Vagina (tissue), 2 donors: ENCODE measurements at places on chromosomes 13 and 19.

GRCh38 chr13:45932676-45933075, 81.1 kb upstream of the SIAH3 start:
- no peak for DNase-seq

DNA sequence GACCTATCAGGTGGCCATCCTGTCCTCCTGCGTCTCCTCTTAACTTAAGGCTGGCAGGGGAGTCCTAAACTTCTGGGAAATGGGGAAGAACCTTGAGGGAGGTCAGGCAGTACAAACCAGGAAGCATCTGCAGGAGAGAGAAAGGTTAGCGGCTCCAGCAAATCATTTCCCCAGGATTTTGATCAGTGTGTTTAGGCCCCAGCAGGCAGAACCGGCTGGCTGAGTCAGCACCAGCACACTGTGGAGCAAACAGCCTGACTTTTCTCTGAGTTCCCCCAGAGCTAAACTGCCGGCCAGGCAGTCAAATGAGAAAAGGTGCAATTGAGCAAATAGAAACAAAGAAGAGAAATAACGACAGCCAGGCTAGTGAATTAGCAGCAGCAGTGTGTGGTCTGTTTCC, 46.7 kb upstream of the MEDAG start:
- no peak for DNase-seq

DNA sequence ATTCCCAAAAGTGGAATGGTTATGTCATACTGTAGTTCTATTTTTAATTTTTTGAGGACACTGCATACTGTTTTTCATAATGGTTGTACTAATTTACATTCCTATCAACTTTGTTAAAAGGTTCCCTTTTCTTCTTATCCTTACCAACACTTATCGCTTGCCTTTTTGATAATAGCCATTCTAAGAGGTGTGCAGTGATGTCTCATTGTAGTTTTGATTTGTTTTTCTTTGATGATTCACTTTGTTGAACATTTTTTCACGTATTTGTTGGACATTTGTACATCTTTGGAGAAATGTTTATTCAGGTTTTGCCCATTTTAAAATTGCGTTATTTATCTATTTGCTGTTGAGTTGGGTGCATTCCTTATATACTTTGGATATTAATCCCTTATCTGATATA, 188.8 kb upstream of the SPRY2 start:
- no peak for DNase-seq

- DNase-seq: no peak
These were observed 20.8 kb downstream of the SUGT1 start for GRCh38 chr13:52673465-52673864.

DNA sequence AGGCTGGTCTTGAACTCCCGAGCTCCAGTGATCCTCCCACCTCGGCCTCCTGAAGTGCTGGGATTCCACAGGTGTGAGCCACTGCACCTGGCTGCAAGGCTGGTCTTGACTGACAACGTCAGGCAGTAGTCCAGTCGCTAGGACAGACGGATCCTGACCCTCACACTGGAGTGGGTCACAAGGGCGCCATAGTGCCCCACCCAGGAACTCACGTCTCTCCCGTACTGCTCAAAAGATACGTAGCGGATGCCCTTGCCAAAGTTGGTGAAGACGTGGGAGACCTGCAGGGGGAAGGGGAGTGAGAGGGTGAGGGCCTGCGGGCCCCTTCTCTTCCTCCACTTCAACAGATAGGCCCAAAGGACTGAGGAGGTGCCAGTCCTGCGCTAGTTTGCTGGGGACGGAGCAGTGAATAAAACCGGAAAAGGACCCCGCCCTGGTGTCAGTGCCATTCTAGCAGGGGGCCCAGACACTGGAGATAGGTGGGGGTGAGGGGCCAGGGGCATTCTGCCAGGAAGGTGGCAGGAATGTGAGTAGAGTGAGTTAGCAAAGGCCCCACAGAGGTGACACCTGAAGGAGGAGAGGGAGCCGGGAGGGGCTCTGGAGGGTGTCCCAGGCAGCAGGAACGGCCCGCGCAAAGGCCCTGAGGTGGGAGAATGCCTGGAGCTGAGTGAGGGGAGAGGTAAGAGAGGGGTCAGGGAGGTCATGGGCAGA, 11.9 kb downstream of the MRPS12 start:
- DNase-seq: no peak

DNA sequence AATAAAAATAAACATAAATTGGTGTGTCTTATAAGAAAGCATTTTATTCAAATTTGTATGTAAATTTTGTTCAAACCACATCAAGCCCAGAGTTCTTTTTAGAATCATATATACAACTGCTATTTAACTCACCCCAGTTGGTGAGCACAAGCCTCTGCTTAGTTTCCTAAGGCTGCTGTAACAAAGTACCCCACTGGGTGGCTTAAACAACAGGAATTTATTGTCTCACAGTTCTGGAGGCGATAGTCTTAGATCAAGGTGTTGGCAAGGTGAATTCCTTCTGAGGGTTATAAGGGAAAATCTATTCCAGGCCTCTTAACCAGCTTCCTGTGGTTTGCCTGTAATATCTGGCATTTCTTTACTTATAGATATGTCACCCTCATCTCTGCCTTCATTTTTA, 1133.5 kb downstream of the OLFM4 start:
- DNase-seq: no peak

GRCh38 chr19:52221831-52222375, 32.1 kb downstream of the PPP2R1A start:
- DNase-seq: no peak

GRCh38 chr19:14337510-14337909, 43.7 kb upstream of the ADGRE5 start:
- DNase-seq: no peak

DNA sequence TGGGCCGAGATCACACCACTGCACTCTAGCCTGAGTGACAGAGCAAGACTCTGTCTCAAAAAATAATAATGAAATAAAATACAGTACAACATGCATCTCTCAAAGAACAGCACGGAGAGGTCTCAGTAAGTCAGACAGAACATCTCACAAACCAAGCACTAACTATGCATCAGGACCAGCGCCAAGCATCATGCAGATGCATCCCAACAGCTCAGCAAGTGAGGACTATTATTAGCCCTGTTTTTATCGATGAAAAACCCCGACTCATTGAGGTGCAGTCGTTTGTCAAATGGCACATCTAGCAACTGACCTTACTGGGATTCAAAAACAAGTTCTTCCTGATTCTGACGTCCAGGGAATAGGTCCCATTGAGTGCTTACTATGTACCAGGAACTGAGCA, 3.8 kb downstream of the C19orf47 start:
- no peak for DNase-seq

DNA sequence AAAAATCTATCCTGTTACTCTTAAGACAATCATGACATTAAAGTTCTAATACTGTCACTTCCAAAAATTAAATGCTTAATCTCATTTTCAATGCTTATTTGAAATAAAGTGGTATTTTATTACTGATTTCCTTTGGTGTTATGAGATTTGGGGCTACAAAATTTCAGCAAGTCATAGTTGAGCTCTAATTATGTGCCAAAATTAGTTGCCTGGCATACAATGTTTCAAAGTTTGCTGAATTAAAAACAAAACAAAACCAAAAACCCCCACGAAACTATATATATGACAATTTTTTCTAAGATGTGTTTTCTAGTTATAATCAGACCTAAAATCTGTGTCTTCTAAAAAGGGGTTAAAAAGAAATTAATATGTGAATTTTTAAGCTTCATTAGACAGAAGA, 62.2 kb downstream of the KCNRG start:
- DNase-seq: no peak

- DNase-seq: no peak
These were observed 23.0 kb downstream of the FAM216B start for GRCh38 chr13:42804244-42804874.

GRCh38 chr19:49861107-49861506, 6.3 kb downstream of the PNKP start:
- DNase-seq: no peak

DNA sequence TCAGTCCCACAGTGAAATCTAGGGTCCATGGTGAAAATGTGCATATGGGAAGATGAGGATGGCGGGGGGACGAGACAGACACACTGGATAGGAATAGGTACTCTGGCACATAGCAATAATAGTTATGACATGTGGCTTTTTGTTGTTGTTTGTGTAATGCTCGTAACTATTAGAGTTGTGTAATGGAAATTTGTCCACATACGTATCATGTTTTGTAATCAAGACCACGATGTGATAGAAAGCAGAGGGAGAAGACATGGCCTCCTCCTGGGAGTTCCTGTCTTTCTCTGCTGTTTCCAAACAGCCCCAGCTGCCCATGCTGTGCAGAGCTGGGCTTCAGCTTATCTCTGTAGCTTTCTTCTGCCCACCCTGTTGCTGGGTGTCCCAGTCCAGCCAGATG, 185.3 kb upstream of the TMTC4 start:
- DNase-seq: no peak

- DNase-seq: no peak
These were observed 1.9 kb upstream of the EXOC3L2 start for GRCh38 chr19:45247136-45247535.

- no peak for DNase-seq
These were observed 624.4 kb upstream of the ARGLU1 start for GRCh38 chr13:107192289-107192688.

GRCh38 chr19:6226012-6226411, 53.8 kb downstream of the MLLT1 start:
- no peak for DNase-seq

GRCh38 chr13:51122868-51123566, 11.9 kb upstream of the C13orf42 start:
- DNase-seq: no peak

GRCh38 chr13:101416181-101417042, at the start of gene NALCN:
TSS of gene NALCN (minus strand) at chr13:101416508. CDS start at chr13:101399126, 17,382 bp downstream.
- DNase-seq: no peak

DNA sequence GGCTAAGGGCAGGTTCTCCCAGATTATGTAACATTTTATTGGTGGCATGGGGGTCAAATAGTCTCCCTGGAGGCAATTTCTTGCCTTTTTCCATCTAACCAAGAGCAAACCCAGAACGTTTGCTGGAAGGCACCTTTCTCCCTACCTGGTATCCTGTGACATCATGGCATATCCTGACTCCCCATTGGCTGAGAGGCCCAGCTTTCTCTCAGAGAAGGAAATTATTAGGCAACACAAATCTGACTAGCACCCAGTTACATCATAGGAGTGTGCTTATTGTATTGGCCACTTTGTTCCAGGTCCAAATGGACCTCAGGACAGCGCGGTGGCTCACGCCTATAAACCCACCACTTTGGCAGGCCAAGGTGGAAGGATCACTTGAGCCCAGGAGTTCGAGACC, 13.0 kb downstream of the NTN5 start:
- DNase-seq: no peak

- DNase-seq: no peak
These were observed 685 bp downstream of the LENG9 start for GRCh38 chr19:54462655-54463530.

- no peak for DNase-seq
These were observed 494.3 kb downstream of the COG6 start for GRCh38 chr13:40149611-40150274.

DNA sequence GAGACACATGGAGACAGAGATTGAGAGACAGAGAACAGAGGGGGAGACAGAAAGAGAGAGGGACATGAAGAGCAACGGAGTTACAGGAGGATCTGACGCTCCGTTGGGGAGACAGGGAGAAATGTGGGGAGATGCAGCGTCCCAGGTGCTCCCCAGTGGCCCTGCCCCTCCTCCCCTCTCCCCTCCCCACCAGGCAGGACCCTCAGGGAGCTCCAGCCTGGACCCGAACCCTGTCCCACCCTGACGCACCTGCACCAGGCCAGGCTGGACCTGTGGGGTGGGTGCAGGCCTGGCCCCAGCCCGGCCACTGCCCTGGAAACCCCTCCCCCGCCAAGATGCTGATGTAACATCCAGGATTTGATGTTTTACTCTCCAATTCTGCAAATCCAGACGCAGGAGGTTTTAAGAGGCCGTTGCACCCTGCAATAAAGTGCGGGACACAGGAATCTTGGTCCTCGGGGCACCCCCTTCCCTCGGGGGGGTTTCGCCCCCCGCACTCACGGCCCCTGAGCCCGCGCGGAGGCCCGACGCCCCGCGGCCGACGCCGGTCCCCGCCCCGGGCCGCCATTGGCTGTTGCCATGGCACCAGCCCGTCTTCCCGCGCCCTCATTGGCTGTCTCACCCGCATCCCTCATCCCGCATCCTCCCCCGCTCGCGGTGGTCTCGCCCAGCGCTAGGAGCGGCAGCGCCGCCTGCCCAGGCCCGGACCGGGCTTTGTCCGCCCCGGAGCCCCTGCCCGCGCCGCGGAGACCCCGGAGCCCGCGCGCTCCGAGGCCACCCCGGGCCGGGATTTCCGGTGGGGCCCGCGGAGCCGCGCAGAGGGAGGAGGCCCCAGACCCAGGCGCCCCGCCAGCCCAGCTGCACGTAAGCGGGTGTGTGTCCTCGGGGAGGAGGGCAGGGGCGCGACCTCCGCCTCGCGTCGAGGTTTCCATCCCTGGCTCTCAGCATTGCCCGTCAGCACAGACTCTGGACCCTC, at the start of gene APC2:
Gene APC2 (plus strand): TSS at position 655 of the 976 bp plus-strand sequence. CDS start 2,881 bp downstream, outside the sequence.
- no peak for DNase-seq

DNA sequence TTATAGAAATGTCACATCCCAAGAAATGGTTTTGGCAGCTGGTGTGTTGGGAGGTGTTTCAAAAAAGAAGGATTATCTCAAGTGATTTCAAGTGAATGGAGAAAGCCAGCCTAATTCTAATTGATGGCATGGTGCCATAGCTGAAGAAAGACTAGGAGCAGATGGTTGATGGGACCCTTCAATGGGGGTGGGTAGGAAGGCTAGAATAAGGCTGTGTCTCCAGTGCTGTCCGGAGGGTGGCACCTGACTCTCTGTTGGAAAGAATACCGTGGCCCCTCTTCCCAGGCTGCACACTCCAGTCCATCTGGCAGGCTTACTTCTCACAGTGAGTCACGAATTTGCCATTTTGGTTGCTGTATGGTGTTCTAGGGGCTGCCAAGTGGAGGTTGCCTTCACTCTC, 51.0 kb upstream of the GPR12 start:
- DNase-seq: no peak

DNA sequence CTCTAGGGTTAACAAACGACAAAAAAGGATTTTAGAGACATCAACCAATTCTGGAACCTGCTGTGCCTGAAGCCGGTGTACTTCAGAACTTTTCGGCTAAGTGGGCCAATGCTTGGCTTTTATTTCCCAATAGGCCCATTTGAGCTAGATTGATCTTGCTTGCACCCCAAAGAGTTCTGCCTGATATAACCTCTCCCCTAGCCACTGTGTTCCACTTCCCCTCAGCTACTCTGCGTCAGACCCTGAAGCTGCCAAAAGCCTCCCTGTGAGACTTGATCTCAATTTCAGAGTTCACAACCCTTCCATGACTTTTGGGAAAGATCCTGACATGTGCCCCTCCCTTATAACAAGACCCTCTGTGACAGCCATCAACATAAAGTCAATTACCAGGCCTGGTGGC, 5.6 kb upstream of the SIGLEC14 start:
- no peak for DNase-seq

DNA sequence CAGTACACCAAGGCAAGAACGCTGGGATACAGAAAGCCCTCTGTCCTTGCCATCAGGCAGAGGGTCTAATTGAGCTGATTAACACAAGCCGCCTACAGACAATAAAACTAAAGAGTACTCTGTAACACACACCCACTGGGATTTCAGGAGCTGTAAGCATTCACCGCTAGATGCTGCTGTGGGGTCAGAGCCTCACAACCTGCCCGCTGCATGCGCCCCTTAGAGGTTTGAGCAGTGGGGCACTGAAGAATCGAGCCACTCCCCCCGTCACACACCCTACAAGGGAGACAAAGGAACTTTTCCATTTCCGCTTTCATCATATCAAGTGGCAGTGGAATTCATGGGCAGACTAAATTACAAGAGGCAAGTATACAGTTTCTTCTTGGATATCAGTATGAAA, 1080.6 kb downstream of the PCDH17 start:
- DNase-seq: no peak

- no peak for DNase-seq
These were observed 71.0 kb downstream of the RNF17 start for GRCh38 chr13:24834902-24835510.

- no peak for DNase-seq
These were observed 364.2 kb upstream of the SLC10A2 start for GRCh38 chr13:103430368-103430767.
